Activated naive CD4-positive, alpha-beta T cell (primary cell): ENCODE measurements at places on chromosomes 2 and 18.

GRCh38 chr2:104844807-104845551 lies 8.9 kb upstream of the POU3F3 start:
- DNase-seq: no peak

DNA sequence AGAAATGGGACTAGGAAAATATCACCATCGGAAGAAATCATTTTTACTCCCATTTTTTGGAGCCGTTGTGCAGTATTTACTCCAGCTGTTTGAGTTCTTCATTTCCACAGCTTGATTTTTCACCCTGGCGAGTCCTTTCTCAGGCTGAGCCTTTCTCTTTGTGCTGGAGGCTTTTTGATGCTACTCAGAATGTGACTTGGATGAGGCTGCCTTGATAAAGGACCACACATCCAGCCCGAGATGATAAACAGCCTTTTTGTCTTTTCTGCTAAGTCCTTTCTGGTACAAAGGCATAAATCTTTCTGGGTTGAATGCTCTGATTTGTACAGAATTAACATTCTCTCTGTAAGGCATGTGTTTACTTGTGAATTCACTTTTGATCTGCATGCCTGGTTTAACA lies 17.6 kb upstream of the CTDP1 start:
- DNase-seq: no peak

DNA sequence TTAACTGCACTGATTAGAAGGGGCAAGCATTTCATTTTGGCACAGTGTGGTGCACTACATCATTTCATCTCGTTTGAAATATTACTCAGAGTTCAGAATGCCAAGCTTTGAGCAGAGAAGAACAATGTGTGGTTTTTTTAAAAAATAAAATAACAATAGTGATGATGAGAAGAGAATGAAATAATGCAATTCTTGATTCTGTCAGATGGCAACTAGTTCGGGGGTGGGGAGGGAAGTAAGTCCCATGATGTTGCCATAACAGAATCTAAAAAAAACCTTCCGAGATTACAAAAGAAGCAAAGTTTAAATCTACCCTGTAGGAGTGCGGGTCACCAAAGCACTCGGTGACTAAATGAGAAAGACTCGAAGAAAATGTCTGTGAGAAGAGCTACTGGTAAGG lies 490.4 kb downstream of the NR4A2 start:
- no peak for DNase-seq

DNA sequence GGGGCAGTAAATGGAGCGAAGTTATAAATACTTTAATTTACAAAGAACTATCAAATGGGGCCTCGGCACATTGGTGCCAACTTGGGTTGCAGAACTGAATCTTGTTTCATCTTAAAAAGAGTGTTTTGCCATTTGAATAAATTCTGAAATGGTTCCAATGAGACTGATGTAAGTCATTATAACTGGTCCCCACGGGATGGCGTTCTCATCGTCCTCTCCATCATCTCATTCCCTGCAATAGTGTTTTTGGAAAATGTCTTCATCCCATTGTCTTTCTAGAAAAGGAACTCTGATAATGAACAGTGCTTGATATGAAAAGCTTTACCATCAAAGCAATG lies 422.0 kb upstream of the ID2 start:
- no peak for DNase-seq
